ENCODE measurements at places on chromosomes 11 and 22.

DNA sequence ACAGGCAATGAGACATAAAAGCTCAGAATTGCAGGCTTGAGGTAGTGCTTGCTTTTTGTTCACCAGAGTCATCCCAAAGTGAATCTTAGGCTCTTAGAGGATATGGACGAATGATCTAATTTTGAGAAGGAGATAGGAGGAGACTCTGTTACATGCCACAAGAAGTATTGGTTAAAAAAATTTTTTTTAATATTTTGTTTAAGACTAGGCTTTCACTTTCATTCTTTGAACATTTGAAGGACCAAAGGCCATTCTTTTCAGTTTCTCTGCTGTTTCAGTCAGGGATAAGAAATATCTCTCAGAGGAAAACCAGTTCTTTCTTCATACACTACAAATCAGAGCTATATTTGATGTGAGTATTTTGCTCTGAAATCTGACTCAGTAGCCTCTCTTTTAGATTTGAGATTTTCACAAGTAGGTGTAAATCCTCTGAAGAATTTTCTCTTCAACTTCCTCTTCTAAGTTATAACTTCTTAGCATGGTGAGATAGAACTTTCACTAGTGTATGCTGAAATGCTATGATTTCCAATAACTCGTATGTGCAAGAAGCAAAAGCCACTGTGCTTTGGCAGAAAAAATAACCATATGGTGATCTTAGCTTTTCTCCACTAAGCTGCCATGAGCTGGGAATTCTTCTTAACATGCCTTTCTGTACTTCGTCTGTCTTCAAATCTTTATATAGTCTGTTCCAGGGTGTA is 24.1 kb upstream of the FAM181B start:
- no peak for DNase-seq

GRCh38 chr11:120801801-120802689 is 221.9 kb upstream of the TBCEL start:
- peak; percentile 34 for DNase-seq

DNA sequence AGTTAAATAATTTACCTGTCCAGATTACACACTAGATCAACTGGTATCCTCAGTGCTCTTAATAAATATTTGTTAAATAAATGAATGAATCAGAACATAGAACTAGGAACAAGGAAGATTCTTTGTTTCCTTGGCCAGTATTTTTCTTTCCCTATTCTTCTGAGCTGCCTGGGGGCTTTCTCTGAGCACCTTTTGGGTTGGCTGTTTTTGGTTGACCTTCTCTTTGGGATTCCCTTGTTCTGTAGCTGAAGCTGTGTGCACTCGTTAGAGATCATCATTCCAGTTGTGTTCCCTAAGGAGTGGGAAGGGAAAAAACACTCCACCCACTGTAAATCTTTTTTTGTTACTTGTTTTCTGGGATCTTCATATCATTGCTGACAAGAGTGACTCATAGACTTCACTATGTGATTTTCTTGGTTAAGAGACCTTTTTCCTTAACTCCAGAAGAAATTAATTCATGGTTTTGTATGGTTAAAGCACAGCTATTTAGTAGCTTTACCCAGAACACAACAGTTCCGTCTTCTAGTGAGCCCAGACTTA is 84.3 kb downstream of the STIM1 start:
- DNase-seq = no peak

GRCh38 chr11:27701355-27702105 is 1.3 kb upstream of the BDNF start:
- DNase-seq = no peak

DNA sequence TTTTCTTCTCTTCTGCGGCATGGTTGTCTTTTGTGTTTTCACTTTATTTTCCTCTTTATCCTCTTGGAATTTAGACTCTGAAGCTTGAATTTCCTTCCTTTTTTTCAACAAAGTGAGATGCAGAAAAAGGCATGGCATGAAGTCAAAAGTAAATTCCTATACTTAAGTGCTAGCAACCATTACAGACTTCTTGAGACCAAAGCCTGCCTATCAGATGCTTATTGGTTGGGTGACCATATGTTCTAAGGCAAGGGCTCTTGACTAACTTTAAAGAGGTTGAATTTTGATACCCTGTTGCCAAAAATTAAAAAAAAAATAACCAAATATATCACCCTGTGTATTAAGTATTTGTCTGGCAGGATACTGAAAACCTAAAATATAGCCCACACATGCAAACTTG is 237.4 kb downstream of the TMEM135 start:
- no peak for DNase-seq

GRCh38 chr22:20514658-20515406 is 7.4 kb downstream of the MED15 start:
- DNase-seq = no peak

GRCh38 chr11:12989428-12990161 is 19.5 kb upstream of the RASSF10 start:
- DNase-seq = no peak

DNA sequence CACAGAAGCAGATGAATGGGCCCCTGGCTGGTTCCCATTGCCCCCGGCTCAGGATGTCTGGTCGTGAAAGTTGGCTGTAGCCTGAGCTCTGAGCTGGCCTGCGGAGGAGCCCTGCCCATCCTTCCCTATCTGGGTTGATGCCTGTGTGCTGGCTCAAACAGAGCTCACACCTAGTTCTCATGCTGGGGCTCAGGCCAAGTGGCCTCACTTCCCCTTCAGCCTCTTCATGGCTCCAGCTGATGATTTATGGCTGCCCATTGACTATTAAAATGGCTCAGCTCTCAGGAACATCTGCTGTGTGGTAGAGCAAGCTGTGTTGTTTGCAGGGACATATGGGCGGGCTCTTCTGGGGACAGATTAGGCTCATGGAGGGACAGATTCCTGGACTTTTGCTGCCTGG is 64.7 kb downstream of the ADAMTS15 start:
- DNase-seq = no peak

DNA sequence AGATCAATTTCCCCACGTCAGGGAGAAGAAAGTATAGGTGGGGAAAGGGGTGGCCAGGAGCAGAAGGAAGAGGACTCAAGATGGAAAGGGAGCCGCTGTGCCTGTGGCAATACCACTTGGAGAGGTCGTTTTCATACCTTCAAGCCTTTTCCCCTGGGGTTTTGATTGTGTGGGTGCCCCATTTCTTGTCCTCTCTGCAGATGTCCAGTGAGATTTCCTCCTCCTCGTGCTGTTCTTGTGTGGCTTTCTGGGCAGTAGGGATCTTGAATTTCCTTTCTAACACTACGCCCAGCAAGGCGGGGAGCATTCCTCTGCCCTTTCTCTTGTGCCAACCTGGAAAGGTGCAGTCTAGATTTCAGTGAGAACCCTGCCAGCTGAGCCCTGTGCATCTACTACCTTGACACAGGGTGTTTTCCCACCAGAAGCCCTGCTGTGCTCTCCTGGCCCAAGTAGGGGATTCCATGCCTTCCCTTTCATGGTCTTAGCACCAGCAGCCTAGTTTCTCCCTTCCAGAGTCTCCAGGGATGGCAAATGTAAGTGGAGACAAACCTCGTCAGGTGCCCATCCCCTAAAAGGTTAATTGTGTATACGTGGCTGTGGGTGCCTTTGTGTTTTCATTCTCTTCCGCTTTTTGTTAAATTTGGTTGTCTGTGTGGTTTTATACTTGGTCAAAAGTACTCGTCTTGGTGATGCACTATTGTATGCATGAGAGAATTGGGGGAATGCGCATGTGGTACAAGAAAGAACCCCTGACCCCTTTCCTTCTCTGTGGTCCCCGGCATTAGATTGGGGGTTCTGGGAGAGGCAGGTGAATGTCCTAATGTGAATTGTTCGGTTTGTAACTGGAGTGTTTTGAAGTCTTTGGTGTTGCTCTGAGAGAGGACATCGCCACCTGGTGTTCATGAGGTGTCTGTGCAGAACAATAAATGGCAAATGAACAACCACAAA is 71.4 kb upstream of the MPEG1 start:
- peak; percentile 55 for DNase-seq

DNA sequence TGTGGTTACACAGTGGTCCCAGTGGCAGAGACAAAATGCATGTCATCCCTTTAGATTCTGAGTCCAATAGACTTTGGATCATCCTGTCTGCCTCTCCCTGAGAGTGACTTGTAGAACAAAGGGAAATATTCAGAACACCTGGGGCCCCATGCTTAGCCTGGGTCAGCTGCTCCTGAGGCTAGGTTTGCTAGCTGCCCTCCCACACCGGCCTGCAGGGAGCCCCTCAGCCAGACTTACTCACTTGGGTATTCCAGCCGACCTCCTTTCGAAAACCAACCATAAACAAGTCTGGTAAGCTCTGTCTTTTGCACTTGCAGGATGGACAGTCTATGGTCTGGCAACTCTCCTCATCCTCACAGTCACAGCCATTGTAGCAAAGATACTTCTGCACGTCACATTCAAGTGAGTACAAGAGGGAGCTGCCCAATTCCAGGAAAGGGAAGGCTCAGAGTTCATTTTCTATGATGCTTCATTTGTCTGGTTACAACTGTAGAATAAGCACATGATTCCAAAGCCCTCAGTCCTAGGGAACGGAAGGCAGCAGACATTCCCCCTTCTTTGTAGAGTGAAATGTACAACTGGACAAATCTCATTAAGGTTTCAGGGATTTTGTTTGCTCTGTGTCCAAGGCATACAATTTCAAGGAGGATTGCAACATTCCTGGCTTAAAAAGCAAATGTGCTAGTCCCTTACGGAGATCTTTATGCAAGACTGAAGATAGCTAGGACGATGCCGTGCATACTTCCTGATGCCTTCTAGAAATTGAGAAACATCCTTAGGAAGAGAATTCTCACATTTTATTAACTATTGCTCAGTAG is 65.5 kb upstream of the EMID1 start:
- DNase-seq = no peak

GRCh38 chr11:13415201-13415600 is 47.8 kb downstream of the BTBD10 start:
- DNase-seq = no peak

- DNase-seq = no peak
Observed at GRCh38 chr11:74442636-74443035, 24.7 kb downstream of the KCNE3 start.

DNA sequence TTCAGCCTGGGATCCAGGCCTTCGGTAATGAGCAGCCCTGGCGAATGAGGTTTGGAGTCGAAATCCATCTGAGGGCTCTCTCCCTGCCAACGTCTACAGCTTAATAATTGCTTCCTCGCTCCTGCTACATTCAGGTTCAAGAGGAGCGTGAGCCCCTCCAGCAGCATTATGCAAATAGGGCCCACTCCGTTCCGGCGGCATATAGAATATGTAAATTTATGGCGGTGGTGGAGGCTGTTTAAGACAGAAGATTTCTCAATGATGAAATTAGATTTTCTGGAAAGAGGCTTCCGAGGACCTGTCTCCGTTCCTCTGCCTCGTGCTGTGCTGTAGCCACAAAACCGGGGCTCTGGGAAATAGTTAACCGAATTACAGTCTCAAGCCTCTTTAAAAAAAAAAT is 402.8 kb downstream of the MIAT start:
- DNase-seq = no peak

GRCh38 chr11:119120639-119121007 is 757 bp upstream of the HINFP start:
- DNase-seq = no peak

DNA sequence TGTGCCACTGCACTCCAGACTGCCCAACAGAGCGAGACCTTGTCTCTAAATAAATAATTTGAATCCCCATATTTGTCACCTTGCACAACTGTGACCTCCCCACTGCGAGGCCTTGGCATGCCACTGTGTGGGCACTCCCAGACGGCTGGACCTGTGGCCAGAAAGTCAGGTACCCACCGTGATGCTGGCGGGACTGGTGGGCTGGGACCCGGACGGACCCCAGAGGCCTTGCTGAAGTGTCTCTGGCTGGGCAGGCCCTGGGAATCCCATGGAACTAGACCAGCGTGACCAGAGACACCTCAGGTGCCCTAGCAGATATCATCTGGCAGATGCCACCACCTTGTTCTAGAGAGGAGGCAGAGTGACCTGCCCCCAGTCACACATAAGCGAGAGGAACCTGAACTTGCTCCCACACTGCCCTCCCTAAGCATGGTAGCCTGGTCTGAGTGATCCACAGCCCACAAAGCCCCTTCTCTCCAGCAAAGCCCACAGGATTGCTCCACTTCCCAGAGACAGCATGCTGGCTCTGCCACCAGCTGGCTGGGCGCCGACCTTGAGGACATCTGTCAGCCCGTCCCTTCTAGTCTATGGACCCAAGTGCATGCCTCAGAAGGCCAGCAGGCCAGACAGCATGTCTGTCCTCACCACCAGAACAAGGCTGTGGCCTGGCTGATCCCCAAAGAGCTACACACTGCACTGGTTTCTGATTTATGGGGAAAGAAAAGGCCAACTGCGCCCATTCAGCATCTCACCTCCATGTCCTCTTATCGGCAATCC is 9.5 kb downstream of the MACROD1 start:
- DNase-seq = no peak

DNA sequence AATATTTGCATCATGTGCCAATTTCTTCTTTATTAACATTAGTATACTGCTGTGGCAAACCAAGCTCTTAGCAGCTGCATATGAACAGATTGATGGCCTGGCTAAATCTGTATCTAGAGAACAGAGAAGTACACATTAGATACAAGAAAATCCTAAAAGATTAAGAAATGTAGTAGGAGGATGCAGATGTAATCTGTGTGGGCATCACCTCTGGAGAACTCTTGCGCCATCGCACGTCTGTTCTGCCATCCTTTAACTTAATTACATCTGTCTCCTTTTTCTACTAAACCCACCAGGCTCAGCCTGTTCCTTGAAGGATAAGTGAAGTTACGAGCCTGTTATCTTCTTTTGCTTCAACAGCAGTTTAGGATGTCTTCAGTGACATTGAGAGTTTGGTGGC is 196.4 kb upstream of the PITPNB start:
- DNase-seq = no peak

GRCh38 chr11:65547446-65548125 is 10.6 kb downstream of the LTBP3 start:
- no peak for DNase-seq

DNA sequence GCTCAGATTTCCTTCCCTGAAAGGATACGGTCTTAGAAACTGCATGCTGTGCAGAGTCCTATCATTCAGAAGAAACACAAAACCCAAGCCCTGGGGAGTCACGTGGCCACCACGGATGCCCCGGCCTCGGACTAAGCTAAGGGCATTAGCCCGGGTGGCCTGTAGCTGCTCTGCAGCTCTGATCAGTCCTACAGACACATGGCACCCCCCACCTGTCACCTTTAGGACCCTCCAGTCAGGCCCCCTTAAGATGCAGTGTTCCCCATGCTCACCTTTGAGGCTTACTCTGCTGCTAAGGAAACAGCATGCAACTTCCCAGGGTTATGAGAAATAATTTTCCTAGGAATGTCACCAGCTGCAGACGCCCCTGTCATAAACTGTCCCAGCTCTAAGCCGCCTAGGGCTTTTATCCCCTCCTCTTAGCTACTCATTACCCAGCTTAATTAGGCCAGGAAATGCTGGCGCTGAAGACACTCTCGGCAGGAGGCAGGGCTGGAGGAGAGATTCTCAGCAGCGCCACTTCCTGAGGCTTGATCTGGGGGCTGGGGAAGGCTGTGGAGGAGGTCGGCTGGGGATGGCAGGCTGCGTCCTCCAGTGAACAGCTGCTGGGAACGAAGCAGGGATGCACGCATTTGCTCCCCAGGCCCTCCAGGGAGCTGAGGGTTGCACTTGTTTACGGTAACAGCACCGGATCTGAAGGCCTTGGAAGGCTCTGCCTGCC is 47.2 kb upstream of the ADA2 start:
- no peak for DNase-seq

- no peak for DNase-seq
Observed at GRCh38 chr11:18310800-18311340, 11.1 kb downstream of the HPS5 start.

GRCh38 chr11:68040101-68040956 is 1.5 kb downstream of the TCIRG1 start:
- peak; percentile 71 for DNase-seq

- no peak for DNase-seq
Observed at GRCh38 chr11:16299390-16299789, 57.0 kb downstream of the SOX6 start.

GRCh38 chr11:101552888-101553287 is 30.9 kb downstream of the TRPC6 start:
- no peak for DNase-seq
